ENCODE measurements at places on chromosomes 2 and 18. TPM values are rescaled to one million over a fixed set of nuclear protein-coding genes. Genes with fewer than 3 reads are reported as not detected.

The REEP1 gene
- total RNA-seq: 0.26 TPM

The CCBE1 gene
- 2.4 TPM for total RNA-seq

The ESPNL gene
- total RNA-seq: not detected

The TMEM17 gene
- total RNA-seq: 1.5 TPM

The RUFY4 gene
- not detected for total RNA-seq

The NAT8 gene
- not detected for total RNA-seq

The CDKL4 gene
- total RNA-seq: 0.59 TPM

The SOX11 gene
- total RNA-seq: not detected

The MALL gene
- total RNA-seq: 72.2 TPM

The SETBP1 gene
- total RNA-seq: 3.7 TPM

The CHRNG gene
- total RNA-seq: not detected

The CIB4 gene
- not detected for total RNA-seq

The SERPINB10 gene
- total RNA-seq: not detected

The TTR gene
- total RNA-seq: not detected

The ST8SIA5 gene
- total RNA-seq: not detected

The PSMA8 gene
- not detected for total RNA-seq

The TEX44 gene
- total RNA-seq: not detected

The KCNG3 gene
- not detected for total RNA-seq

The ABCA12 gene
- total RNA-seq: under 0.01 TPM

The CABYR gene
- total RNA-seq: 1.5 TPM

The PUS10 gene
- 7.5 TPM for total RNA-seq

The INHBB gene
- total RNA-seq: 0.25 TPM

The CFAP65 gene
- under 0.01 TPM for total RNA-seq

The PLEKHH2 gene
- 0.20 TPM for total RNA-seq

The DPP4 gene
- total RNA-seq: 6.0 TPM

The CELF4 gene
- not detected for total RNA-seq

The MOGAT1 gene
- total RNA-seq: not detected

The ALPP gene
- not detected for total RNA-seq

The RAB27B gene
- 0.13 TPM for total RNA-seq

The EML6 gene
- total RNA-seq: 2.0 TPM

The TNFAIP6 gene
- total RNA-seq: not detected

The SNTG2 gene
- total RNA-seq: not detected
